A375 (cell line): ENCODE measurements at places on chromosomes 5 and 9. TPM values are rescaled to one million over a fixed set of nuclear protein-coding genes. Genes with fewer than 3 reads are reported as not detected.

Gene PLAC8L1
- total RNA-seq = 0.19 and 0.34 TPM in 2 replicates

Gene IFNE
- total RNA-seq = 0.19 and 0.29 TPM in 2 replicates

Gene PCDHGB4
- 2.0 TPM in 2 replicates for total RNA-seq

Gene JAKMIP2
- total RNA-seq = 2.5 and 2.6 TPM in 2 replicates

Gene FGF1
- 2.3 and 3.1 TPM in 2 replicates for total RNA-seq

Gene NTNG2
- total RNA-seq = 0.23 and 0.80 TPM in 2 replicates

Gene FOXD4
- total RNA-seq = 0.30 and 0.37 TPM in 2 replicates

Gene PRRC1
- 28.9 and 29.7 TPM in 2 replicates for total RNA-seq

Gene PPIC
- total RNA-seq = 13.7 and 14.8 TPM in 2 replicates

Gene FNIP1
- total RNA-seq = 18.2 and 20.9 TPM in 2 replicates

Gene ANKRD18A
- 4.8 and 5.2 TPM in 2 replicates for total RNA-seq

Gene RNF180
- total RNA-seq = 3.0 and 3.5 TPM in 2 replicates

Gene SPAG8
- 1.2 and 3.7 TPM in 2 replicates for total RNA-seq

Gene PAEP
- 0.27 and 0.41 TPM in 2 replicates for total RNA-seq

Gene ECSCR
- total RNA-seq = 1.2 TPM in 1 of 2 replicates, not detected in the other

Gene IL33
- total RNA-seq = not detected in 2 replicates

Gene ZNF346
- total RNA-seq = 24.4 and 28.8 TPM in 2 replicates

Gene ZNF300
- total RNA-seq = 20.0 and 20.8 TPM in 2 replicates

Gene THBS4
- total RNA-seq = 0.68 and 1.7 TPM in 2 replicates

Gene SLIT3
- 0.05 TPM in 1 of 2 replicates, not detected in the other for total RNA-seq

Gene SLC45A2
- 0.49 and 0.69 TPM in 2 replicates for total RNA-seq

Gene ELAVL2
- total RNA-seq = 2.0 and 2.3 TPM in 2 replicates

Gene EQTN
- total RNA-seq = not detected in 2 replicates

Gene MAMDC2
- total RNA-seq = 0.04 and 0.05 TPM in 2 replicates

Gene FAXDC2
- 4.5 and 5.0 TPM in 2 replicates for total RNA-seq

Gene CDKN2A
- 7.8 and 14.4 TPM in 2 replicates for total RNA-seq
